ENCODE measurements at places on chromosomes 7 and 10.

DNA sequence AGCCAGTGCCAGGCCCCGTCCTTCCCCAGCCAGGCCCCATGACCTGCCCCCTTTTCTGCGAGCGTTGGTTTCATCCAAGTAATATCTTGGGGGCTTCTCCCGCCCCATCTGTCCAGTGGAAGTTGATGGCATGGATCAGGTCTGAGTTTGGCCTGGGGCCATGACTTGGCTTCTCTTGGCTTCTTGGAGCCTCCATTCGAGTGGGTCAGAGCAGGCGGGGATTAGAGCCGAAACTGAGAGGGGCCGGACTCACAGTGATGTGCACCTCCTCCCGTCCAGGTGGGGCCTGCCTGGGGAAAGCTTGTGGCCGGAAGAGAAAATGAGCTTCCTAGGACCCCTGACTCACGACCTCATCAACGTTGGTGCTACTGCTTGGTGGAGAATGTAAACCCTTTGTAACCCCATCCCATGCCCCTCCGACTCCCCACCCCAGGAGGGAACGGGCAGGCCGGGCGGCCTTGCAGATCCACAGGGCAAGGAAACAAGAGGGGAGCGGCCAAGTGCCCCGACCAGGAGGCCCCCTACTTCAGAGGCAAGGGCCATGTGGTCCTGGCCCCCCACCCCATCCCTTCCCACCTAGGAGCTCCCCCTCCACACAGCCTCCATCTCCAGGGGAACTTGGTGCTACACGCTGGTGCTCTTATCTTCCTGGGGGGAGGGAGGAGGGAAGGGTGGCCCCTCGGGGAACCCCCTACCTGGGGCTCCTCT lies 15.1 kb upstream of the LIMK1 start:
- DNase-seq = no peak

DNA sequence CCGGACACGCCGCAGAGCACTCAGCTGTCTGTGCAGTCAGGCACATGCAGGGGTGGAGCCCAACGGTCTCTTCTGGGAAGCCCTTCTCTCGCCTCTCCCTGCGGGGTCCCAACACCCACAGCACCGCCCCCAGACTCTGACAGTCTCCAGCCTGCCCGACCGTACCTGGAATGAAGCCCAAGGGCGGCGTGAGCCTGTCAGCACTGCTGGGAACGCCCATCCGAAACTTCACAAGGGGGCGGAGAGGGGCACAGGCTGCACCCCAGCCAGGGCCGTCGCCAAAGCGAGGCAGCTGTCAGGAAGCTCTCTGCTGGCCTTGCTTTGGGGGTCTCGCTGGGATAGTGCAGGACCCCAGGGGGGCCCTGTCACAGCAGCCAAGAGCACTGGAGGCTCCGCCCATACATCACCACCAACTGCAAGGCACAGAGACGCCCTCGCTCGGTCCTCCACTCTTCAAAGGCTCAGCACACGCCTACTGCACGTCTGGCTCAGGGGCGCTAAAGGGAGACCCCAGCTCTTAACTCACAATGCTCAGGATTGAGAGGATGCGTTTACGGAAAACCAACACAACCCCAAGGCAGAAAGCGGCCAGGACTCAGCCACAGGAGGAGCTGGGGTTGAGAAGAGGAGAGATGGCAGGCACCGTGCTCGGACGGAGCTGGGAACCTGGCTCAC lies 30.9 kb downstream of the MAD1L1 start:
- no peak for DNase-seq

DNA sequence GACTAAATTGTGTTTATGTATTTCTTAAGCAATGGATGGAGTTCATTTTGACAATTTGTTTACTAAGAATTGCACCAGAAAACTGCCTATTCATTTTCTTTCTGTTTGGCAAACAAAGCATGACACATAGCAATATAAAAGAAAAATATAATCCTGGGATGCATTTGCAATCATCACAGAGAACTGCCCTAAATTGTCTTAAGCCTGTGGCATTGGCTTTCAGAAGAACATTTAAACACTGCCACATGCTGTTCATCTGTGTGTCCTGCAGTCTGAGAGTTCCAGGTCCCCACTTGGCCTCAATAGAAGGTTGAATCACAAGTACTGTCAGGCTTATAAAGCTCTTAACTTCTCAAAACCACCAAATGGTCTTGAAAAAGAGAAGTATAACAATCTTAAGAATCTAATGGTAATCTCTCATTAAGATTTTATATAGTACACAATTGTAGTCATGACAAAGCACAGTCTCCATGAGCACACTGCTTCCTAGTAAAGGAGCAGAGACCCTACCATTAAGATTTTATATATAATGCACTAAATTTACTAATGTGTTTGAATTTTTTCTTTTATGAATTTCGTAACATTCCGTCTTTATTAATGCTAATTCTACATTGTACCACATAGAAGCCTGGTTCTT lies 29.9 kb downstream of the RNLS start:
- no peak for DNase-seq

DNA sequence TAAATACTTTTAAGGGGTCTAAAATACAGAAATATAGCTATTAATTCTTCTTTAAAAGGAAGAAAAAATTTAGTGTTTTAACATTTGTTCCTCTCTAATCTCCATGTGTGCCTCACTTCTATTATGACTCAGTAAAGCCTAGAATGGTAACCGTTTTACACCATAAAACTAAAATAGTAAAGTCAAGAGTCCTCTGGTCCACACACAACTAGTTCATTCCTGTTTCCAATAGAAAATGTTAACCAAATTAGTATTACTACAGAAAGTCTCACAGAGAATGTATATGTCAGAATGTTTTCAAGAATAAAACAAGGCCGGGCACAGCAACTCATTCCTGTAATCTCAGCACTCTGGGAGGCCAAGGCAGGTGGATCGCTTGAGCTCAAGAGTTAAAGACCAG lies 55.8 kb downstream of the CNOT4 start:
- DNase-seq = no peak

DNA sequence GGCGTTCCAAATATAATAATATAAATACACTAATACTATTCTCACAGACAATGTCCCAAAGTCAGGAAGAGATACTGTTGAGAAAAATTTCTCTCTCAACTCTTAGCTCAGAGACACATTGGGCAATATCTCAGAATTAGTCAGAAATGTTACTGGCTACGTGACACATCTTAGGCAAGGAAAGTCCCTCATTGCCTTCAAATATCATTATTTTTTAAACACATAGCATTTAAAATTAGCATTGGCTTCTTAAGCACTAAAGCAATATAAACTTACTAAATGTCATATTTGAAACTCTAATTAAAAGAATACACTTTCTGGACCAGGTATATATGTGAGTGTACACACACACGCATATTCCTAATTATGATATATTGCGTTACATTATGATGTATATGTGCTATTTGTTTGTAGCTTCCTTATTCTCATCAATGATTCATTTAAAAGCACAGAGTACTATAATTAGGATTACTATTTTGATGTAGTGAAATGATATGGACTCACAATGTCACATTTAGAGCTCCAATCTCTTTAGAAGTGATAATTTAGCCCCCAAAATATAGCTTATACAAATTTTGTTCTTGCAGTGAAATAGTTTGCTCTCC lies 255.8 kb downstream of the TWIST1 start:
- DNase-seq = no peak

GRCh38 chr10:73217628-73218027 lies 29.4 kb downstream of the DNAJC9 start:
- no peak for DNase-seq

GRCh38 chr7:153034791-153035190 lies 275.2 kb downstream of the ACTR3B start:
- no peak for DNase-seq

DNA sequence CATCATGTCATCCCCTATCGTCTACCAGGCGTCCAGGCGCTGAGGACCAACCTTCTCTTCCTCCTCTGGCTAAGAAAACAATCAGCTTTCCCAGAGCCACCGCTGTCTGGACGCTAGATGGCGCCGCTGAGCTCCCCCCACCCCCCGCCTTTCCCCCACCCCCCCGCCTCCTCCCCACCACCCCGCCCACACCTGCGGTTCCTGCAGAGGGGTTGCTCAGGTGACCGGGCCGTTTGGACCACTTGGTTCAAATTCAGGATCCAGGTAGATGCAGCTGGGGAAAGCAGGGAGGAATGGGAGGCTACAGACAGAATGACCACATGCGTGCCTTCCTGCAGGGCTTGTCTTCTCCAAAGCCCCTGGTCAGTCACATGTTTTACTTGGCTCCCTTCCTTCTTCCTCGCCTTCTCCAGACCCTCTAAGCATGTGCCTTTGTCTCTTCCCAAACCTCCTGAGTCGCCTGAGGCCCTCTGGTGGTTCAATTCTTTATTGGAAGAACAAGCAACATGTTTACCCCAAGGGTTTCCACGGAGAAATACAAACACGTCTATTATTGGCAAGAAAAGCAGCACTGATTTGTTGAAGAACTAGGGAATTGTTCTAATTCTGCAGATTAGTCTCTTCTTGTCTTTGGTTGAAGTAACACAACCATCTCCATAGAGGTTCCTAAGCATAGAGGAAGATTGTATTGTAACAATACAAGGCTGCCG lies 24.7 kb downstream of the AOC1 start:
- peak; percentile 29 for DNase-seq

DNA sequence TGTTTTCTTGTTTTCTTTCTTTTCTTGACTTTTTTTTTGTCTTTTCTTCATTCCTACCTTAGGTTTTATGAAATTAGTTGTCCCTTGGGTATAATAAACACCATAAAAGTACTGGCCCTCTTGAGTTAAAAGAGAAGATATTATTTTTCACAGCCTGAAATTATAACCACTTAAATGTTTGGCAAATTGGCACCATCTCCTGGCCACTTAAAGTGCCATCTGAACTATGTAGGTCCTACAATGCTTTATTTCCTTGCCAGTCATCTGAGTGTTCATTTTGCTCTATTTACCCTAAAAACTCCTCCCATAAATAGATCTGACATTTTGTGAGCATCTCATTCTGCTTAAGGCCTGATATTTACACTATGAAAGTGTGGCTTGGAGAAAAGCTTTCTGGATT lies 98.9 kb upstream of the PRKCQ start:
- DNase-seq = no peak

DNA sequence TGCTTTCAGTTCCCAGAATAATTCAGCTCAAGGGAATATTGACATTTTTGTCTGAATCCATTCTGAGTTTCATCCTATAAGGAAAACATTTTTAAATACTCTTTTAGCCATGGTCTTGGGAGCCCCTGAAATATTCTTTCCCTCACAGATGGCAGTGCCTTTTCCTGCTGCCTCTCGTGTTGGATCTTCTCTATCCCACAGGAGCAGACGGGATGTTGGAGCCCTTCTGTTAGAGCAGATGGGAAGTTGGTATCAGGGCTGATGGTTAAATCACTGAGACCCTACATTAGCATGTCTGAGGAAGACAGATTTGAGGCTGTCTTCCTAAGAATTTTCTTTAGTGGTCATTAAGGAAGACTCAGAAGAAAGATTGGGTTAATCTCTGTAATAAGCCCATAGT lies 737.8 kb downstream of the LRMDA start:
- DNase-seq = no peak

DNA sequence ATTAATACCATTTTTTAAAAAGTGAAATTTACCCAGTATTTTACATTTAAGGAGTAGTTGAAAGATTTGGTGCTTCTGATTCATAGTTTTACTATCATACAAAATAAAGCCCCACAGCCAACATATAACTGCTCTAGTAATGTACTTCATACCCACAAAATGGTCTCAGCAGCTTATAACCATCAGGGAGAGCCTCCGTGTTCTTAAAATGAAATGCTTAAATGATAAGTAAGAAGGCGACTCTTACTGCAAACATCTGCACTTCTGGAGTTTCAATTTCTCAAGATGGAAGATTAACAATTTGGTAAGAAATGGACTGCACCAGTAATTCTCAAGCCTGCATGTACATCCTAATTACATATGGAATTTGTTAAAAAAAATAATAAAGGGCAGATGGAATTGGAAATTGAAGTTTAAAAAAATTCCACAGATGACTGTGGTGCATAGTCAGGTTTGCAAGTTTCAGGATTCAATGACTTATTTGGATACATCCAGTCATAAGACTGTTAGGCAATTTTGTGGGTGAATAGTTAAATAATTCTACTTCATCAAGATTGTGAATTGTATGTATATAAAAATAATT lies 461.0 kb downstream of the KIF20B start:
- DNase-seq = no peak

DNA sequence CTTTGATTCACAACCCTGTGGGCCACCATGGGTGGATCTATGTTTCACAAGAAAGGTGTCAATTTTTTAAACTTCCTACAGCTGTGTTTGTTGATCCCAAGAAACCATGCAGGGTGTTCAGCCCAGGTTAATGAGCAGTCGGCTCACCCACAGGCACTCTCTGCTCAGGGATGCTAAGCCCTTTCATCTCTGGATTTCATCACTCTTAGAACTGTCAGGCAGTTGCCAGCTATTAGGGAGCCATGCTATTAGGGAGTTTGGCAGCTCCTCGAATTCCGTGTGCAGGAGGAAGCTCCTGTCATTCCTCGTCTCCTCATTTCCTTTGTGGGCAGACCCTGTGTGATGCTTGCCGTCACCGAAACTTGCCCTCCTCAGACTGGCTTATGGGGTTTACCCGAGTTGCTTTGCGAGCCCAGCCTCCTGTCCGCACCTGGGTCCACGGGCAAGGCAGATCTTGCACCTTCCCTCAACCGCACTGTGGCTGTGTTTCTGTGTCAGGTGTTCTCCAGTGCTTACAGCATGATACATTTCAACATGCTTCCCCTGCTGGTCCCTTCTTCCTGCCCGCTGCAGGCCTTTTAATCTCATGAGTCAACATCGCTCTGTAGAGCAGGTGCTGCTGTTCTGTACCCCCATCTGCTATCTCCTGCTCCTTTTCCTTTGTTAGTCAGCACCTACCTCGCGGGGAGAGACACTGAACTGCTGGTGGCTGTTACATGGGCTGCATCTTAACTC lies 509.8 kb downstream of the SUGCT start:
- no peak for DNase-seq

- DNase-seq = no peak
Measured at GRCh38 chr10:96834120-96834519, 2.0 kb downstream of the LCOR start.

DNA sequence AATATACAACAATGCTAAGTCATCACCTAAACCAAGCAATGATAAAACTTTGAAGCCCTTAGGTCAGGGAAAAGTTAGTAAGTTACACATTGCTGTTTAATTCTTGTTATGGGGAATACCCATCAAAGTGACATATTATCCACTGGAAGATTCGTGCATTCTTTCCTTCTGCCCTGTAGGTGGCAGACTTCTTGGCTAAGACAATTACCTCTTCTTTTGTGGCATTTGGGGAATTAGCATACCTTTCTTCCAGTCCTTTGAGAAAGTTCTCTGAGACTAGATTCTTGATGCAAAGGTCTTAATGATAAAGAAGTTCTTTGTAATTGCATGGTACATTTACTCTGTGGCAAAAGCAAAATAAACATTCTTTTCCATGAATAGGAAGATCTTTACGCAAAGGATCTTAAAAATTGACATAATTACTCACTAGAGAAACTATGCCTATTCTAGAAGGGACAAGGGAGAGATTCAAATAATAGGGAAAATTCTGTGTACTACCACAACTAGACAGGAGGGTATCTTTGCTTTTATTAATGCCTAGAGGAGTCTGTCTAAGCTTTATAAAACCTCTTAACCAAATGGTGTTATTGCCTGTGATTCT lies 395.9 kb downstream of the GRM8 start:
- no peak for DNase-seq

- DNase-seq = no peak
Measured at GRCh38 chr7:116665332-116665996, 6.5 kb upstream of the MET start.

GRCh38 chr7:31782411-31782991 lies 95.5 kb downstream of the PPP1R17 start:
- DNase-seq = peak; percentile 51
